Bronchial epithelial cell (primary cell): ENCODE measurements at places on chromosomes 2 and 18.

DNA sequence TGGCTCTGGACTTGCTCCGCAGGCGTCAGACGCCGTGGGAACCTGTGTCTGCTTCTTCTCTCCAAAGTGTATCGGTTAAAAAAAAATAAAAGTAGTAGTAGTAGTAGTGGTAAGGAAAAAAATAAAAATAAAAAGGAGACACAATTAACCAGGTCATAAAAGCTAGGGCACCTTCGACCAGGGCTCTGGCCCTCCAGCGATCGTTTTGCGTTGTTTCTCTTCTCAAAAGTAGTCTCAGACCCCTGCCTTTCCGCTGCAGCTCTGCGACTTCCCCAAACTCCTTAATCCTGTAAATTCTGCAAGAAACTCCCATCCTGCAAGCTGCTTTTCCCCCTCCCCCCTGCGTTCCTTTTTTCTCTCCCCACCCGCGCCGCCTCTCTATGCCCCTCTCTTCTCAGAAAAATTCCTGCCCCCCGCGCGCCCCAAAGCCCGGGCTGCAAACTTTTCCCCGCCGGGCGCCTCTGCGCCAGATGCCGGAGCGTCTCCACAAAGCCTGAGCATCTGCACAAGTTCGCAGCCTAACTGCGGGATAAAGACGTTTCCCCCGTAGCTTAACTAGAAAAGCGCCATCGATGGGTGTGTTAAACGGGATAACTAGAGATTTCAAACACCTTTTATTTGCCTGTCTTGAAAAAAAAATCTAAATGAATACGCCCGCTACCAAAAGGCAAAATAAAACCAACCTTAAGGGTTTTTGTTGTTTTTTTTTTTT, 1.8 kb upstream of the SALL3 start:
- DNase-seq: no peak

DNA sequence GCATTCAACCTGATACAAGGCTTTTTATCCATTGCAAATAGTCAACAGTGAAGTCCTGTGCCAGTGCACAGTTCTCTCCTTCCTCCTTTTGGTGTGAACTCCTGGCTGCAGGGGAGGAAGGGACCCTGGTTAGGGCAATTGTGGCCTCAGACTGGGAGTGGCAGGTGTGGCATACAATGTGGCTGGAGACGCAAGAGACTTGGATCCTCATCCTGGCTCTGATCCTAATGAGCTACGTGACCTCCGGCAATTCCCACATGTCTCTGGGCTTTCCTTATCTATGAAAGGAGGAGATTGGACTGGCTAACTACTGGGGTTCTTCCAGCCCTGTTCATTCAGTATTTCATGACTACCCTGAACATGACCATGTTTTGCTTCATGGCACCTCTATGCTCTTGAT, 10.5 kb upstream of the IL1A start:
- no peak for DNase-seq

- peak; percentile 94 for DNase-seq
Observed at GRCh38 chr2:208711598-208711997, 305.0 kb downstream of the PTH2R start.

GRCh38 chr2:120667981-120668380, 67.7 kb upstream of the GLI2 start:
- DNase-seq: no peak

GRCh38 chr2:64695721-64696261, 42.1 kb upstream of the SERTAD2 start:
- no peak for DNase-seq
